ENCODE measurements at places on chromosomes 7 and 10. TPM values are rescaled to one million over a fixed set of nuclear protein-coding genes. Genes with fewer than 3 reads are reported as not detected.

Gene RHOBTB1
- total RNA-seq = 0.77 TPM

DNA sequence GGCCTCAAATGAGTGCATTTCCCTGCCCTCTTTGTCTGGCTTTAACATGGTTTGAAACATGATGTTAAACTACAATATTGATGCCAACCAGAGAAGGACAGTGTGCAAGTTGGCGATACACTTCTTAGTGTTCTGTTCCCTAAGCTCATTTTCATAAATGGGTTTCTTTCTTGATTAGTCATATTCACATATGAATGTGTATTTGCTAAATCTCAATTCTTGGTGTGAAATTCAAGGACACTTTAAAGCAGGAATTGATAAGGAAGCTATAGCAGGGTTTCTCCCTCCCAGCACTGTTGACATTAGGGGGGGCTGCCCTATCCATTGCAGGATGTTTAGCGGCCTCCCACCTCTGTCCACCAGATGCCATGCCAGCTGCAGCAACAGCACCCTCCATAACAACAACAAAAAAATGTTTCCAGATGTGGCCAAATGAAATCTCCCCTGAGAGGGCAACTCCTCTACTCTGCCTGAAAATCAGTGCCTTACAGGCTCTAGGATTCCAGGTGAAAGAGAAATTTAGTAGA lies 13.1 kb downstream of the CCNY start:
- no peak for DNase-seq

DNA sequence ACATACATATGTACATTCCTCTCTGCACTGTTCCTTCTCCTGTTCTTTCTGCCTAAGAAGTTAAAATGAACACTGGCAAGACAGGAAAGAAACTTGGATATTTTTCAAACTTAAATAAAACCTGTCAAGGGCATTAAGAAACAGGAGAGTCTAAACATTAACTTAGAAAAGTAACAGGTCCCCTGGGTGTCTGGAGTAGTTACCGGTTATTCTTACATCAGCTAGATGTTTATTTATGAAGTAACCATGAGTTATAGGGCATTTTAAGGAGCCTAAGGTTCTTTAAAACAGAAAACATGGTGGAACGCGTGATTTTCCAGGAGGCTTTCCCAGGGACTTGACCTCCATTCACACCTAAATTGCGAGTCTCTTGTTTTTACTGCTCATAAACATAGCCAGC lies 148.2 kb downstream of the PRKCQ start:
- DNase-seq = no peak

- DNase-seq = no peak
Observed at GRCh38 chr10:101289541-101289940, 60.3 kb upstream of the LBX1 start.

DNA sequence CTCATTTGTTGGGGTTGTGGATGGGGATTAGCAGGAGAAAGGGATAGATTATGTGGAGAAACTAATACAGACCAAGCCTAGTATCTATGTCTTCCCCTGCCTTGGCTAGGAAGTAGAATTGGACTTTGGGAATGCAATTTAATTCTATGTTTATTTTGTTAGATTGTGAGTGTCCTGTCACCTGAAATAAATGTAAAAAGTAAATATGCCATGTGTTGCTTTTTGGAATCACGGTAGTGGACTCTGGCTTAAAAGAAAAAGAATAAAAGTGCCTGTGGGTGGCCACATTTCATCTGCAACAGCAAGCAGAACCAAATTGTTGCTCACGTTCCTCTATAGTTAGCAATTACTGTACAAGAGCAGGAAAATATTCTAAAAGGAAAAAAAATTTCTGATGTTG lies 42.3 kb downstream of the TET1 start:
- DNase-seq = no peak

DNA sequence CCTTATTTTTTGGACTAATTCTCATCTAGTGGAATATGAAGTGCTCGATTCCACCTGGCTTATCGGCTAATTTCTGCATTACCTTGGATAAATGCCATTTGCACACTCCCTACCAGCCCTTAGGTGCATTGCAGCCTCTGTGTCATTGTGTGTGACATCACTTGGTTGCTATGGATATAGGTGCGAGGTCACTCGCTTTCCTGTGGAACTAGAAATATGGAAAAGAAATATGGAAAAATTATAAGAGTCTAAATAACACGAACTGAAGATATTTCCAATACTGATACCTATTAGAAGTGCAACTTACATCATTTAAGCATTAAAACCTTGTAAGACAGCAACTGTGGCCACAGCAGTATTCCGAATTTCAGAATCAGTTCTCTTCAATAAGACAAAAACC lies 2.0 kb downstream of the YWHAG start:
- DNase-seq = no peak

GRCh38 chr7:44624318-44624717 lies 17.9 kb downstream of the OGDH start:
- DNase-seq = no peak
